T-helper 2 cell treated with Interferon-gamma antibody and Interleukin-4, amounts not matched to agents 5 μg/mL and 100 μg/mL, for 36 hours (primary cell): ENCODE measurements at places on chromosomes 3 and 15.

- no peaks in the 10 kb centered on the region for H3K4me1 ChIP-seq
- no peak overlapping the region for H3K27ac ChIP-seq
- no peak overlapping the region for H3K4me3 ChIP-seq
- no peaks in the 10 kb centered on the region for H3K27me3 ChIP-seq
Measured at GRCh38 chr15:48603123-48603500, 42.4 kb downstream of the FBN1 start.

GRCh38 chr3:33957176-33957575, 158.7 kb downstream of the PDCD6IP start:
- no peaks in the 10 kb centered on the region for H3K27me3 ChIP-seq
- no peaks in the 10 kb centered on the region for H3K4me1 ChIP-seq
- H3K27ac ChIP-seq, result no peak overlapping the region
- no peak for DNase-seq
- H3K36me3 ChIP-seq, result no peaks in the 10 kb centered on the region

GRCh38 chr3:120196333-120196732, 88.7 kb downstream of the GPR156 start:
- no peak for DNase-seq
- H3K4me1 ChIP-seq, result no peaks in the 10 kb centered on the region
- H3K4me3 ChIP-seq, result no peak overlapping the region

DNA sequence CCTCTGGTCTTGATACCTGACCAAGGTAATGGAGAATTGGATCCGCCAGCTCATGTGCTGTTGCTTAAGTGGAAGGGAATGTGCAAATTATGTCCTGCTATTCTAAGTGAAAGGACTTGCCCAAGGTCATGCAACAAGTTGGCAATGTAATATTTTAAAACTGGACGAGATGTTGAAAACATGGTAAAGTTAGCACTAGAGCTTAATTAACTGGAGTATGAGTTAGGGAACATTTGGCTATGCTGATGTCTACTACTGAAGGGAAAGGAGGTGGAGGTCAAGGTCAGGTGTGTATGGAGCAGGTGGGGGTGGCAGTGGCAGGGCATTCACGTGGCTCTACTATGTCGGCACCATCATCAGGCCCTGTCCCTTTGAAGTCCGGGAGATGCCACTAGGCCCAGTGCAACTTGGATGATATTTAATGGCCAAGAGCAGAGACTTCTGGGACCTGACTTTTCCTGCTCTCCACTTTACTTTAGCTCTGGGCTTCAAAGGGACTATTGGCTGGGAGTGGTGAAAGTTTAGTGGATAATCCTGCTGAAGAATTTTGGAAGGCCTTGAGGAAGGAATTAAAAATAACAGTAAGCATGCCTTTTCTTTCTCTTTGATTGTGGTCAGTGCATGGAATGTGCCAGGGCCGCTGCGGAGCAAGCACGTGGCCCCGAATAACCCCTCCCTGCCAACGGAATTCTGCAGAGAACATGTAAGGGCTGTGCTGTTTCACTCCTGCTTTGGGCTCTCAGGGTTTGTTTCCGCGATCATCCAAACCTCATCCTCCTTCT, 14.9 kb downstream of the SMAD3 start:
- peaks cover 79% of the 10 kb centered on the region for H3K36me3 ChIP-seq
- peak overlapping the region; percentile 41 for H3K4me3 ChIP-seq
- no peak for DNase-seq
- H3K4me1 ChIP-seq, result peaks cover 88% of the 10 kb centered on the region
- H3K27me3 ChIP-seq, result no peaks in the 10 kb centered on the region

- H3K4me3 ChIP-seq, result peak overlapping the region; percentile 68
- no peak overlapping the region for H3K27ac ChIP-seq
- H3K36me3 ChIP-seq, result peaks cover 44% of the 10 kb centered on the region
- H3K27me3 ChIP-seq, result no peaks in the 10 kb centered on the region
- no peak for DNase-seq
- H3K4me1 ChIP-seq, result peaks cover 51% of the 10 kb centered on the region
Measured at GRCh38 chr15:78878356-78878755, 5.7 kb downstream of the MORF4L1 start.

DNA sequence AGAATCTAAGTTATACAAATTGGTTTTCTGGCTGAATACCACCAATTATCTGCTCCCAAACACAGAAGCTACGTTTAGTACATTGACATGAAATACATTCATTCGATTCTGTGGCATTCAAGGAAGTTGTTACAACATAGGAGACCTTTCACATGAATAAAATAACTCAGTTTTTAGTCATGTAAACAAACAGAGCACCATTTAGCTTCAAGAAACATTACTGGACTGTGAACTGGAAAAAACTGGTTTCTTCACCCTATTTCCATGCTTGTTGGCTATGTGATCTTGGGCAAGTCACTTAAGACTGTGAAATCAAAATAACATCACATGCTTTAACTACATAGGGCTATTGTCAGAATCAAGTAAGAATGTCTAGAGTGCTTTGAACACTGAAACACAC, 46.2 kb downstream of the NRG4 start:
- no peak overlapping the region for H3K27ac ChIP-seq
- DNase-seq, result no peak
- H3K27me3 ChIP-seq, result peaks cover 21% of the 10 kb centered on the region
- no peak overlapping the region for H3K4me3 ChIP-seq

GRCh38 chr3:80408030-80408721, 640.4 kb upstream of the ROBO1 start:
- no peaks in the 10 kb centered on the region for H3K4me1 ChIP-seq
- H3K4me3 ChIP-seq, result no peak overlapping the region
- no peak overlapping the region for H3K27ac ChIP-seq
- H3K36me3 ChIP-seq, result no peaks in the 10 kb centered on the region
- no peak for DNase-seq

DNA sequence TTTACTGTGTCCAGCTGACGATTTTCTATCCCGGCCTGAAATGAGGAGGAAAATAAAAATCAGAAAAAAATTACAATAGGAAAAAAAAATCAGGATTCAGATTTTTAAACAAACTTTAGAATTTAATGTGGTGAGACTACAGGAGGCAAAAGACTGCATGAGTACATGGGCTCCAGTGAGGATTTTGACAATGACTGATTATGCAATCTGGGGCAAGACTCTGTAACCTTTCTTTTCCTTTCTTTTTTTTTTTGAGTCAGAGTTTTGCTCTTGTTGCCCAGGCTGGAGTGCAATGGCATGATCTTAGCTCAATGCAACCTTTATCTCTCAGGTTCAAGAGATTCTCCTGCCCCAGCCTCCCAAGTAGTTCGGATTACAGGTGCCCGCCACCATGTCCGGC, 29.9 kb downstream of the SPG11 start:
- peak; percentile 7 for DNase-seq
- H3K4me3 ChIP-seq, result no peak overlapping the region
- peak overlapping the region; percentile 67 for H3K27ac ChIP-seq
- H3K36me3 ChIP-seq, result peaks cover 64% of the 10 kb centered on the region
- H3K27me3 ChIP-seq, result no peaks in the 10 kb centered on the region

GRCh38 chr15:74519311-74519710, 21.7 kb upstream of the ARID3B start:
- H3K27me3 ChIP-seq, result no peaks in the 10 kb centered on the region
- no peaks in the 10 kb centered on the region for H3K36me3 ChIP-seq
- H3K4me3 ChIP-seq, result no peak overlapping the region
- no peak for DNase-seq
- peaks cover 4% of the 10 kb centered on the region for H3K4me1 ChIP-seq

DNA sequence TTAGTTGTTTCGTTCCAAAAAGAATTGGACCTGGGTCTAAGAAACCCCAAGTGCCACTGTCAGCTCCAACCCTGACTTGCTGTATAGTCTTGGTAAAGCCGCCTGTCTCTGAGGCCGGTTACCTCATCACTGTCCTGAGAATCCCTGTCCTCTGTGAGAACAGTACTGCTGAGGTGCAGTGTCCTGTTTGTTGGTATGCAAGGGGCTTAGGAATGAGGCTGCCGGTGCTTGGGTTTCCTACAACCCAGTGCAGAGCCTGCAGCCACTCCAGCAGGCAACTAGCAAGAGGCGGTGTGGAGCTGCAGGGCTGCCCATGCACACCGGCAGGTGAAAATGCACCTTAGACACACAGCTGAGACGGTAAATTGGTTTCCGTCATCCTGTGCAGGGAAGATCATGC, 52.0 kb upstream of the ATG7 start:
- H3K27me3 ChIP-seq, result peaks cover 6% of the 10 kb centered on the region
- H3K4me1 ChIP-seq, result peaks cover 3% of the 10 kb centered on the region
- no peak for DNase-seq
- H3K4me3 ChIP-seq, result no peak overlapping the region
- no peak overlapping the region for H3K27ac ChIP-seq

DNA sequence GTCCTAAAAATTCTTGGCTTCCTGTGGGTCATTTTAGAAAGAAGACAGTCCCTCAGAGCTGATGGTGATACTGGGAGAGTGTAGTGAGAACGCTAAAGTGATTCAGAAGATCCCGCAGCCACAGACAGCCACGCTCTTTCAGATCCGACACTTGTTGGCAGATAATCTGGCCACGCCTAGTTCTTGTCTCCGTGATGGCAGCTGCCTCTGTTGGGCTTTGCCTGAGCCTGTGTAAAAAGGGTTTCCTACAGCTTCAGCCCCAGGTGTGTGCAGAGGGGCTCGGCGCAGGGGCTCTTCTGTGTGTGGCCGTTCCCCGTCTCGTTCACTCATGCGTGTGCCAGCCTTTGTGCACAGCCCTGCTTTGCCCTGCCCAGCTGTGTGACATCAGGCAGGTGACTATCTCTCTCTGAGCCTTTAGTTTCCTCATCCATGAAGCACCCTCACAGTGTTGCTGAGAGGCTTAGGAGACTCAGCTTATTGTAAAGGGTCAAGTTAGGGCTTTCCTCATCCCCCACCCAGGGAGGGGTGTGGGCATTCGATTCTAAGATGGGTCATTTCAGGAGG, 6.3 kb downstream of the IRAK2 start:
- H3K27me3 ChIP-seq, result no peaks in the 10 kb centered on the region
- H3K36me3 ChIP-seq, result peaks cover 6% of the 10 kb centered on the region
- peaks cover 15% of the 10 kb centered on the region for H3K4me1 ChIP-seq
- no peak overlapping the region for H3K4me3 ChIP-seq

DNA sequence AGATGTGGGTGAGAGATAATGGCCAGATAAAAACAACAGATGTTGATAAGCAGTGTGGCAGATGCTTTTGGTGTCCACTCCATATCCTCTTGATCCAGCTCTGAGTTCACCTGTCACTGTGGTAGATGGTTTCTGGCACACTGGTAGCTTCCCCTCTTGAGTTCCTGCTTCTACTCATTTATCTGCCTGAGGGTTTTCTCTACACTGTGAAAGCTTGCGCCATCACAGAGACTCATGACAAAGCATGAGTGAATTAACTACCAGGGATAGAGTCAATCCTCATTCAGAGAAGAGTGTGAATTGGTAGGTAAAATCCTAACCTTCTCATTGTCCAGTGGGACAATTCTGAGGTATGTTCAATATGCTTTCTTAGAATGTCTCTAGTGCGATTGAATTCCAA, 50.0 kb upstream of the ARHGEF26 start:
- H3K27ac ChIP-seq, result no peak overlapping the region
- H3K4me1 ChIP-seq, result no peaks in the 10 kb centered on the region
- H3K27me3 ChIP-seq, result no peaks in the 10 kb centered on the region
- no peak for DNase-seq
- H3K36me3 ChIP-seq, result no peaks in the 10 kb centered on the region

DNA sequence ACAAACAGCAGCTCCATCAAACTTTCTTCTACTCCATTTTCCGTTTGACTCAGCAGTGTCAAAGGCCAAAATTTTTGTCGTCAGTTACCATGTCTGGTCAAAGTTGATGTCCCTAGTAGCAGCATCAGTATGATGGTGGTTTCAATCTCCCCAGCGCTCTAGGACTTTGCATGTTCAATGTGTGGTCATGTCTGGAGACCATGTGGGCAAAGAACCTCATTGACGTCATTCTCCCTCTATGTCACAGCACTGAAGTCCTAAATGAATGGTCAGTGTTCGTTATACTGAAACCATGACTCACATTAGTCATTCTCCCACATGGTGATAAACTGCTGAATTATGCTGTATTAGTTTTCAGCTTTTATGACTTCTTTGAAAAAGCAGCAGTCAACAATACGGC, 23.2 kb downstream of the SHC4 start:
- no peaks in the 10 kb centered on the region for H3K27me3 ChIP-seq
- H3K27ac ChIP-seq, result peak overlapping the region; percentile 56
- H3K4me1 ChIP-seq, result peaks cover 24% of the 10 kb centered on the region
- H3K36me3 ChIP-seq, result no peaks in the 10 kb centered on the region

DNA sequence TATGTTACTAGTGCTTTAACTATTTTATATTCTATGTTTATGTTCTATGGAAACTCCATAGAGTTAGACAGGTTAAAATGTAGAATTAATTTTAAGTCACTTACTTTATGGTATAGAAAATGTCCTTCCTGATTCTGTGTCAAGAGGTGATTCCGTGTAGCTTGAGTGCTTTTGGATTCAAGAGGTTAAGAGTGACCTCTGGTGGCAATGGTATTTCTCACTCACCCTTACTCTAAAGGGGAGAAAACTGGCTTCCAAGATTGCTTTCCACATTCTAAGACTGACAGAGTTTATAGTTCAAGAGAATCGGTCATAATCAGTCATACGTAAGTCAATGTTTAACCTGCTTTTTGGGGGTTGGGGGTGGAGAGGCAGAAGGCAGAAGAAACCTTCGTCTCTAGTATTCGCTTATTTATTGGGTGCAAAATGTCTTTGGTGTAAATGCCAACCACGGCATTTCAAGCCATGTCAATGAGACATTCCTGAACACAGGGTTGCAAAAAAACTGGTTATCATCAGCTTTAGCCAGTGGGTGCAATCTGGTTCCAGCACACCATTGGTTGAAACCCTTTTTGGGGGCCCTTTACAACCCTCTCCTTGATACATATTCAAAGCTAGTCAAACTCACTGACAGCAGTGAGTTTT, 92.0 kb upstream of the VGLL3 start:
- H3K36me3 ChIP-seq, result no peaks in the 10 kb centered on the region
- peaks cover 12% of the 10 kb centered on the region for H3K4me1 ChIP-seq
- no peak overlapping the region for H3K4me3 ChIP-seq

GRCh38 chr3:25035526-25035925, 392.5 kb upstream of the RARB start:
- H3K27ac ChIP-seq, result no peak overlapping the region
- no peaks in the 10 kb centered on the region for H3K36me3 ChIP-seq
- DNase-seq, result no peak
- H3K4me1 ChIP-seq, result no peaks in the 10 kb centered on the region
- H3K4me3 ChIP-seq, result no peak overlapping the region

GRCh38 chr3:8621141-8621540, 23.5 kb downstream of the SSUH2 start:
- H3K4me1 ChIP-seq, result no peaks in the 10 kb centered on the region
- H3K27ac ChIP-seq, result no peak overlapping the region
- no peak overlapping the region for H3K4me3 ChIP-seq
- peaks cover 4% of the 10 kb centered on the region for H3K27me3 ChIP-seq
- no peaks in the 10 kb centered on the region for H3K36me3 ChIP-seq
- DNase-seq, result no peak
